IMR-90 (cell line): ENCODE measurements at places on chromosomes 4 and X. TPM values are rescaled to one million over a fixed set of nuclear protein-coding genes. Genes with fewer than 3 reads are reported as not detected.

Gene CHRNA9
- not detected in 2 replicates for total RNA-seq

Gene ZNF674
- 6.4 and 13.4 TPM in 2 replicates for total RNA-seq

Gene VCX2
- total RNA-seq, result not detected in 2 replicates

Gene PCDH11X
- under 0.01 TPM in 1 of 2 replicates, not detected in the other for total RNA-seq

Gene AFM
- not detected in 2 replicates for total RNA-seq
